CD8-positive, alpha-beta memory T cell (primary cell): ENCODE measurements at places on chromosomes 6 and 20. TPM values are rescaled to one million over a fixed set of nuclear protein-coding genes. Genes with fewer than 3 reads are reported as not detected.

GRCh38 chr6:112910256-112910655 is 563.1 kb downstream of the RFPL4B start:
- H3K4me3 ChIP-seq, result no peak overlapping the region
- no peak for DNase-seq
- no peaks in the 10 kb centered on the region for H3K4me1 ChIP-seq
- no peak overlapping the region for H3K27ac ChIP-seq
- no peaks in the 10 kb centered on the region for H3K27me3 ChIP-seq

- no peak for DNase-seq
- H3K4me1 ChIP-seq, result no peaks in the 10 kb centered on the region
- H3K36me3 ChIP-seq, result no peaks in the 10 kb centered on the region
- no peak overlapping the region for H3K4me3 ChIP-seq
- H3K27ac ChIP-seq, result no peak overlapping the region
Measured at GRCh38 chr20:57819691-57820380, 110.0 kb upstream of the PMEPA1 start.

DNA sequence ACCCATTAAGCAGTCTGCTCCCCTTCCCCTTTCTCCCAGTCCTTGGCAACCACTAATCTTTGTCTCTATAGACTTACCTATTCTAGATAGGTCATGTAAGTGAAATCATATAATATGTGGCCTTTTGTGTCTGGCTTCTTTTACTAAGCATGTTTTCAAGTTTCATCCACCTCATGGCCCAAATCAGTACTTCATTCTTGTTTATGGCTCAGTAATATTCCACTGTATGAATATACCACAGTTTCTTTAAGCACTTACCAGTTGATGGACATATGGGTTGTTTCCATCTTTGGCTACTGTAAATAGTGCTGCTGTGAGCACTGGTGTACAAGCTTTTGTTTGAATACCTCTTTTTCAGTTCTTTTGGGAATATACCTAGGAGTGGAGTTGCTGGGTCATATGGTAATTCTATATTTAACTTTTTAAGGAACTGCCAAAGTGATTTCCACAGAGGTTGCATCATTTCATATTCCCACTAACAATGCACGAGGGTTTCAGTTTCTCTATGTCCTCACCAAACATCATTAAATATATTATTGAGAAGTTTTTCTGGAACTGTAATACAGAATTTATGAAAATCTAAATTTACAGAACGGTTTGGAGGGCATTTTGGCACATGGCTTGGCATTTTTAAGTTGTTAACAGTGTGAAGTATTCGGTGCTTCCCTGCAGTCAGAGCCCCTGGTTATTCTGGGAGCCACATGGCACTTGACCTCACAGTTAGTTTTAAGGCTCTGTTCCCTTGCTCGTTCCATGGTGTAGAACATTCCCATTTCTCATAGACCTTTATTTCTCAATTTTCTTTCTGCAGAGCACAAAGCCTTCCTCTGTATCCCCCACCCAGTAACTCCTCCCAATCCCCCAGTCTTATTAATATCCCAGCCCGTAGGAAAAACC is 27.0 kb upstream of the DTNBP1 start:
- H3K4me3 ChIP-seq, result no peak overlapping the region
- no peaks in the 10 kb centered on the region for H3K36me3 ChIP-seq
- peaks cover 3% of the 10 kb centered on the region for H3K4me1 ChIP-seq
- no peak overlapping the region for H3K27ac ChIP-seq

DNA sequence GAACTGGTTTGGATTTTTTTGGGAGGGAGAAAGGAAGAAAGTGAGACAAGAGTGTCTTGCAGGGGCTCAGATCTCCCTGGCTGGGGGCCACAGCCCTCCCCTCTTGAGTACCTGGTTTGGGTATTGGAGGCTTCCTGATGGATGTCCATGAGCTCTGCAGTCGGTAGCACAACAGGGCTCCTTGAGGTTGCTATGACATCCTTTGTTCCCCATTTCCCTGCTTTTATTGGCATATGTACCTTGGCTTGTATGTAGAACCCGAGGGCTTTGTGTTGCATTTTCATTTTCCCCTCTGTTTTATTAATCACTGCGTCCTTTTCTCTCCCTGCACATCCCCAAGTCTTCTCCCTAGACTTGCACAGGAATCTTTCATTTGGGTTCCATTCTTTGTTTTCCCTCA is 355.5 kb upstream of the TSHZ2 start:
- no peaks in the 10 kb centered on the region for H3K36me3 ChIP-seq
- H3K27ac ChIP-seq, result no peak overlapping the region
- no peaks in the 10 kb centered on the region for H3K27me3 ChIP-seq
- H3K4me1 ChIP-seq, result no peaks in the 10 kb centered on the region
- no peak for DNase-seq

DNA sequence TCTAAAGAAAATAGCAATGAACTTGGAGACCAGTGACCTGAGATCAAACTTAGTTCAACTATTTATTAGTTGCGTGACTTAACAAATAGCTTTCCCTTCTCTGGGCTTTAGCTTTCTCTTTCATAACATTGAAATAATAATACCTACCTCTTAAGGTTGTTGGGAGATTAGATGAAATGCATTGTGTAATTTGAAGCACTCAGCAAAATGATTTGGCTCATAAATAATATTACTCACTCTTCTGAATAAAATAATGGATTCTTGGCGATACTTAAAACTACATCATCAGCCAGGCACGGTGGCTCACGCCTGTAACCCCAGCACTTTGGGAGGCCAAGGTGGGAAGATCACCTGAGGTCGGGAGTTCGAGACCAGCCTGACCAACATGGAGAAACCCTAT is 556.2 kb upstream of the JARID2 start:
- no peak for DNase-seq
- H3K36me3 ChIP-seq, result no peaks in the 10 kb centered on the region
- no peaks in the 10 kb centered on the region for H3K4me1 ChIP-seq
- H3K27ac ChIP-seq, result no peak overlapping the region
- no peak overlapping the region for H3K4me3 ChIP-seq
- no peaks in the 10 kb centered on the region for H3K27me3 ChIP-seq

The TMEM244 gene
- total RNA-seq, result not detected

DNA sequence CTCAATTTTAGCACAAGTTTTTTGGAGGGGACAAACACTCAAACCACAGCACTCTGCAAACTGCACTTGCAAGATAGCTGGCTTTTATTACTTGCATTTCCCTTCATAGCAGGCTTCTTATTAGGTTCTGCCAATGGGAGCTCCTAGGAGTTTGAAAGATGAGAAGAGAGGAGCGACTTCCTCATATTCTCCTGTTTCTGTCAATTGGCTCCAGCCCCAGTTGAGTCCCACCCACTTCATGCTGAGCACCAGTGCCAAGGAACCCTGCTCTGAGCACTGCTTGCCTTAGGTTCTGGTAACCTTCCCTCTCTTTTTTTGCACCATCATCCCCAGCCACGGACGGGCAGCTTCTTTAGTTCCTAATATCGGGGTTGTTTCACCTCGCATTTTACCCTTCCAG is 67.9 kb downstream of the PSMB1 start:
- no peaks in the 10 kb centered on the region for H3K27me3 ChIP-seq
- H3K36me3 ChIP-seq, result no peaks in the 10 kb centered on the region
- DNase-seq, result no peak
- H3K27ac ChIP-seq, result no peak overlapping the region
- H3K4me1 ChIP-seq, result no peaks in the 10 kb centered on the region

GRCh38 chr6:112441607-112442006 is 94.5 kb downstream of the RFPL4B start:
- no peaks in the 10 kb centered on the region for H3K4me1 ChIP-seq
- H3K27me3 ChIP-seq, result no peaks in the 10 kb centered on the region
- no peak for DNase-seq
- no peak overlapping the region for H3K4me3 ChIP-seq
- H3K36me3 ChIP-seq, result no peaks in the 10 kb centered on the region

DNA sequence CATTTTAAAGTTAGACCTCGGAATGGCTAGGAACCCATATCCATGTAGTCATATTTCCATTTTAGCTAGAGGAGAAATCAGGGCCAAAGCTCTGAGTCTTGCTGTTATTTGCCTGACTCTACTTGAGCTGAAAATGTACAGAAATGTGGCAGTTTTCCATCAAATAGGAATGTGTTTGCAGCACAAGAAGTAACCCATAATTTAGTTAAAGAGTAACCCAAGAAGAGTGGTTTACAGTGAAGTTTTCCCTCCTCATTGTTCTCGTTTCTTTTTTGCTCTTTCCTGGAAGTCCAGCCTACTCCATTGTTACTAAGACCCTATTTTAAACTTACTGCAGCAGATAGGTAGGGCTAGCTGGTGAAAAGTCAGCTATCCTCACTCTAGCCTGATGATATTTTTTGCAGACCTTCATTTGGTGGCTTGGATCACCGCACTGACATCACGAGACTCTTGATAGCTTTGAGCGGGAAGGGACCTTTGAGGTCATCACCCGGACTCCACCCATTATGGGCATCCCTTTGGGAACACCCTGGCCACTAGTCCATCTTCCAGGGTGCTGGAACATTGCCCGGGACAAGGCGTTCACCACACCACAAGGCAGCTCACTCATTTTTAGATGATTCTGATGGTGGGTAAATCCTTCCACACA is 28.0 kb upstream of the ADGRF5 start:
- H3K36me3 ChIP-seq, result no peaks in the 10 kb centered on the region
- H3K27me3 ChIP-seq, result no peaks in the 10 kb centered on the region
- H3K4me1 ChIP-seq, result no peaks in the 10 kb centered on the region

DNA sequence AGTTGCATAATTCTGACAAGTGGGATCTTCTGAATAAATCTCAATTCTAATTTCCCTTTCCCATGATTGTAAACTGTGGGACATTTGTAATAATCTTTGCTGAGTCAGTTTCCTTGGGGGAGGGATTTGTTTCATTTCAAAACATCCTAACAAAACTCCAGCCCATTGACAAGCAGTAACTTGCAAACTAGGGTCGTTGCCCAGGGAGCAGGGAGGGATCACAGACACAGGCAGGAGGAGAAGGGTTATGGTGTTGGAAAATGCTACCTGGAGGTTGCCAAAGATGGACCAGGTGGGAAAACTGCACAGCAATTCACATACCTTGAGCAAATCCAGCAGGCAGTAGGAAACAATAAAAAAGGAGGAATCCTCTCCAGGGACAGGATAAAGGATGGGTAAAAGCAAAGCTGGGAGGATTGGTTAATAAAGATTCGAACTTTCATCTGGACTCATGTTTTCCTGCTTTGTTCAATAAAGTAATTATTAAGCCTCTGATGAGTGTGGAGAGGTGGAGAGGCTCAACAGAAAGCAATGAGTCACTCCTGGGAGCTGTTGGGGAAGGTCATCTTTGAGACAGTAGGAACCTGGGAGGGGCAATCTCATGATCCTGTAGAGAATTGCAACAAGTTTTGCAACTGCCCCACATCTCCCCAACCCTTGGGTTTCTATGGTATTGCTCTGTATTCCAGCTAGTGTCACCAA is 87.3 kb upstream of the AKIRIN2 start:
- H3K27me3 ChIP-seq, result no peaks in the 10 kb centered on the region
- H3K4me1 ChIP-seq, result no peaks in the 10 kb centered on the region
- H3K36me3 ChIP-seq, result no peaks in the 10 kb centered on the region
- no peak overlapping the region for H3K4me3 ChIP-seq

DNA sequence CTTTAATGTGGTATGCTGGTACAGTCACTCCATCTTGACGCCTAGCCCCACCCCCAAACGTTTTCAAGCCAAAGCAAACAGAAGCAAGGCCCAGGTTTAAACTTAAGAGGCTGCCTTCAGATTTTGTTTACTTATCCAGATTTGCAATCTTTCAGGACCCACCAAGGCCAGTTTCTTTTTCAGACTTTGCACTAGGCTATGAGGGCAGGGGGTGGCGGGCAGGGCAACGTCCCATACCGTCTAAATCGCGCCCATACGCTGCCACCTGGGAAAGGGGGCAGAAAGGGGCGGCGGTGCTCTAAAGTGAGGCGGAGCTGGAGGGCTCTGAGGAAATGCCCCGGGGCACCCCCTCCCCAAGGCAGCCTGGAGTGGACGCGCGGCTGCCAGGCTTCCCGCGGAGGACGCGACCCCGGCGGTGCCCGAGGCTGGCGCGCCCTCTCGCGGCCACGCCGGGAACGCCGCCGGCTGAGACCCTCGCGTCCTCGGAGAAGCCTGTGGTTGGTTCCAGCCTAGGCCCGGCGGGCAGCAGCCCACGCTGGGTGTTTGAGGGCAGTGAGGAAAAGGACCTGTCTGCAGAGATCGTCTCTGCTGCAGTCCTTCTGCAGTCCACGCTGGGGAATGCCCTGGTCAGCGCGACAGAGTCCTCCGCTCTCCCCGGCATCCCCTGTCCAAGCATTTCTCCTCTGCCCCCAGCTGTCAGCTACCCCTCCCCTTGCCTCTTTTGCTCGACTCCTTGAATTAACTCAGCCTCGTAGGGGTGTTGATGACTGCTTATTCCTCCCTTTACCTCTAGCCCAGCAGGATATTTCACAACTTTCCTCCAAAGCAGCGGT is 129.2 kb upstream of the PRND start:
- DNase-seq, result peak; percentile 46
- H3K27me3 ChIP-seq, result no peaks in the 10 kb centered on the region
- peak overlapping the region; percentile 9 for H3K4me3 ChIP-seq
- no peaks in the 10 kb centered on the region for H3K36me3 ChIP-seq
- peaks cover 8% of the 10 kb centered on the region for H3K4me1 ChIP-seq
- H3K27ac ChIP-seq, result no peak overlapping the region

The LHFPL5 gene
- total RNA-seq, result not detected

The THBD gene
- total RNA-seq, result 0.31 TPM

- H3K27me3 ChIP-seq, result no peaks in the 10 kb centered on the region
- DNase-seq, result no peak
- H3K27ac ChIP-seq, result no peak overlapping the region
- H3K4me1 ChIP-seq, result no peaks in the 10 kb centered on the region
Measured at GRCh38 chr6:42140032-42140431, 2.4 kb downstream of the C6orf132 start.

DNA sequence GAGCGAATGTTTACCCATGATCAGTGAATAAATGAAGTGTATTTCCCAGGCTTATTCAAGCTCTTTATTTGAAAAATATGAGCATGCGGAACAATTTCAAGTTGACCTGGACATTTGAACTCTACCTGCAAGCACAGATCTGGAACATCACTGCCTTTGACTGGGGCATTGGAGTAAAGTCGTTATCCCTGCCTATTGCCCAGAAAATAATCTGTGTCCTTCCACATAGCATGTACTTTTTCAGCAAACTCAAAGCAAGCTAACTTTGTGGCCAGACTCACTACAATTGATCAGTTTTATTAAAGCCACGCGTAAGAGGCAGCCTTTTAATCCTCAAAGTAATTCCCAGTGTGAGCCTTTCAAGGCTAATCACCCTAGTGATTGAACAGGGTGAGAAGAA is 73.4 kb upstream of the PAK5 start:
- H3K36me3 ChIP-seq, result no peaks in the 10 kb centered on the region
- no peak overlapping the region for H3K27ac ChIP-seq
- no peaks in the 10 kb centered on the region for H3K4me1 ChIP-seq
- no peaks in the 10 kb centered on the region for H3K27me3 ChIP-seq

DNA sequence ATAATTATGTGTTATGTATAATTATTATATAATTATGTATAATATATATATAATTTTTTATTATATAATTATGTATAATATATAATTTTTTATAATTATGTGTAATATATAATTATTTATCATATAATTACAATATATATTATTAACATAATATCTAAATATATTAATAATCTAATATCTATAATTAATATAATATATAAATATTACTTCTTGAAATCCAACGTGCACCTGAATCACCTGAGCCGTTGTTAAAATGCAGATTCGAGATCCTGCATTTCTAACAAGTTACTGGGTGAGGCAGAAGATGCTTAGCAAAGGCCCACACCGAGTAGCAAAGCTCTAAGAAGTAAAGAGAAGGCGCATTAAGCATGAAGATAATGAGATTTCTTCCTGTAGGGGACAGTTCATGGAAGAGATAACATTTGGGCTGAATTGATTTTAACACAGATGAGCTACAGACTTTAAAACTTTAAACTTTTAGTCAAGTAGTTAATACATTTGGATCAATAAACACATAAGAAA is 406.4 kb upstream of the PLCB4 start:
- no peaks in the 10 kb centered on the region for H3K36me3 ChIP-seq
- no peak overlapping the region for H3K27ac ChIP-seq
- no peak for DNase-seq
- no peak overlapping the region for H3K4me3 ChIP-seq
- no peaks in the 10 kb centered on the region for H3K4me1 ChIP-seq
